Neural crest cell (in vitro differentiated cells): ENCODE measurements at places on chromosomes 13 and 19. TPM values are rescaled to one million over a fixed set of nuclear protein-coding genes. Genes with fewer than 3 reads are reported as not detected.

- no peak for DNase-seq
Observed at GRCh38 chr19:10219678-10220077, 11.5 kb downstream of the S1PR2 start.

DNA sequence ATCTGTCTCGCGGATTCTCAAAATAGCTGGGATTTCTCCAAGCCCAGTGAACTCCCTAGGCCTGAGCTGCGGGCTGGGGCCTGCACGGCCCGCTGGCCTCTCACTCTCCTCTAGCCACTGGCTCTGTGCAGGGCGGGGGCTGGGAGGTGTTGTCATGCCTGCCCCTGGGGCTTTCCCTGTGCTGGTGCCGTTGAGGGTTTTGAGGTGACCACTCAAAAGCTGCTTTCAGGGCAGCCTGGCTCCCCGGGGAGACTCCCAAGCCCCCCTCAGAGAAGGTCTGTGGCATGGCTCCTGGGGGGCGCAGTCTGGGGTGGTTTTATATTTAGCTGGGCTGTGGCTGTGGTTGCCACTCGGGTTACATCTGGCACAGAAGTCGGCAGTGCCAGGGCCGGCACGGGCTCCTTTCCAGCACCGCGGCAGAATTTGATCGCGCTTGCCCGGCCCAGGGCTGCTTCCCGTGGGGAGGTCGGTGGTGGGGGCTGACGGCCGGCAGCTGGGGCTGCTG lies 10.0 kb downstream of the NDUFB7 start:
- no peak for DNase-seq

DNA sequence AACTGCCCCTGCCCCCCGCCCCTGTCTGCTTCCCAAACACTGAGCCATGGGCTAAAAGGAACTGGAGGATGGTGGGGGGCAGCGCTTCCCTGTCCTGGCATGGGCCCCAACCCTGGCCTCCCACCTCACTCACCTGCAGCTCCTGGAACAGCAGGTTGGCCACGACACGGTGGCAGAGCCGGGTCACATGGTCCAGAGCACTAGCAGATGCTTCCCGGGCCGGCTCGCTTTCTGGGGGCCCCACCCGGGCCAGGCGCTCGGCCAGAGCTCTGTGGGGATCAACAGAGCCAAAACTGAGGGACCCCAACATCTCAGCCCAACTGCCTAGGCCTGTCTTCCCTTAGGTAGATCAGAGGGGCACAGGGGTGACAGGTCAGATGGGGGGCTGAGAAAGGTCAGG lies 20.6 kb downstream of the EXOC3L2 start:
- DNase-seq: no peak

GRCh38 chr13:32783067-32783466 lies 196.8 kb downstream of the PDS5B start:
- DNase-seq: no peak

DNA sequence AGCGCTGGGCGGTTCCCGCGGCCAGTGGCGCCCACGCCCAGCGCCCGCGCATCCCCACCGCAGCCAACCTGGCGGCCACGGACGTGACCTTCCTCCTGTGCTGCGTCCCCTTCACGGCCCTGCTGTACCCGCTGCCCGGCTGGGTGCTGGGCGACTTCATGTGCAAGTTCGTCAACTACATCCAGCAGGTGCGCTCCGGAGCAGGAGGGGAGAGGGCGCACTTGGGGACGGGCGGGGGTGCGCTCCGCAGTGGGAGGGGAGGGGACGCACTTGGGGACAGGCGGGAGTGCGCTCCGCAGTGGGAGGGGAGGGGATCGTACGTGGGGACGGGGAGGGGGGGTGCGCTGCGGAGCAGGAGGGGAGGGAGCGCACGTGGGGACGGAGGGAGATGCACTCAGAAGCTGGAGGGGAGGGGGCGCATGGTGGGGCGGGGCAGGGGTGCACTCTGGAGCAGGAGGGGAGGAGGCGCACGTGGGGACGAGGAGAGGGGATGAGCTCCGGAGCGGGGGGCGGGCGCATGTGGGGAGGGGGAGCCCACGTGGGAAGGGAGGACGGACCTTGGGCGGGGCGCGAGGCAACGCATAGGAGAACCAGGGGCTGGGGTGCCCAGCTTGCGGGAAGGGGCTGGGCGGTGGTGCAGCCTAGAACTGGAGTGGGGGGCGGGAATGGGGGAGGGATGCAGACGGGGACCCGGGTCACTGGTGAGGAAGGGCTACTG lies 1.5 kb downstream of the KISS1R start:
- DNase-seq: no peak

DNA sequence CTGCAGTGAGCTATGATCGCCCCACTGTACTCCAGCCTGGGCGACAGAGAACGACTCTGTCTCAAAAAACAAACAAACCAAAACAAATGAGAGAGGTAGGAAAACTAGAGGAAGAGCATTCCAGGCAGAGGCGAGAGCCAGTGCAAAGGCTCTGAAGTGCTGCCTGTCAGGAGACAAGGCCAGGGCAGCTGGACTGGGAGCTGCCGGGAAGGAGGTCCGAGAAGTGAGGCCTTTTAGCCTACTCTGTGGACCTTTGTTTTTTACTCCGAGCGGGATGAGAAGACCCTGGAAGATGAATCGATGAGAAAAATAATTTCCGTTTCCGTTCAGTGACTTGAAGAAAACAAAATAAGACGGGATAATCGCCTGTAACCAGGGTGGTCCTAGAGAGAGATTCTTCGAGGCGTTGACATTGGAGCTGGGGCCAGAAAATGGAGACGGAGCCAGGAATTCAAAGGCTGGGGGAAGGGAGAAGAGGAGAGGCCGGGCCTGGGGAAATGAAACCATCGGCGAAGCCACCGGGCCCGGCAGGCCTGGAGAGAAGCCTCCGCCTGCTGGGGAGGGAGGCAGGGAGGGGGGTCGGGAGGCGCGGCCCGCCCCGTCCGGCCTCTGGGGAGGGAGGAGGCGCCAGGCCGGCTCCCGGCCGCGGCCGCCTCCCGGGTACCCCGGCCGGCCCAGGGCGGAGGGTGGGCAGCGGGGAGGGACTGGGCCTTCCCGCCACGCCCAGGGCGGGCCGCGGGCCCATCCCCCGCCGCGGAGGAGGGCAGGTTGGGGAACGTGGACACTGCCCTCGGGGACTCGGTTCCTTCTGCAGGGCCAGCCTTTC lies 7.8 kb upstream of the SERTAD1 start:
- peak; percentile 50 for DNase-seq

- DNase-seq: no peak
Observed at GRCh38 chr19:3932931-3933810, at the start of gene NMRK2. Gene NMRK2 (plus strand): TSS chr19:3933069. CDS start chr19:3933672, 603 bp downstream.

DNA sequence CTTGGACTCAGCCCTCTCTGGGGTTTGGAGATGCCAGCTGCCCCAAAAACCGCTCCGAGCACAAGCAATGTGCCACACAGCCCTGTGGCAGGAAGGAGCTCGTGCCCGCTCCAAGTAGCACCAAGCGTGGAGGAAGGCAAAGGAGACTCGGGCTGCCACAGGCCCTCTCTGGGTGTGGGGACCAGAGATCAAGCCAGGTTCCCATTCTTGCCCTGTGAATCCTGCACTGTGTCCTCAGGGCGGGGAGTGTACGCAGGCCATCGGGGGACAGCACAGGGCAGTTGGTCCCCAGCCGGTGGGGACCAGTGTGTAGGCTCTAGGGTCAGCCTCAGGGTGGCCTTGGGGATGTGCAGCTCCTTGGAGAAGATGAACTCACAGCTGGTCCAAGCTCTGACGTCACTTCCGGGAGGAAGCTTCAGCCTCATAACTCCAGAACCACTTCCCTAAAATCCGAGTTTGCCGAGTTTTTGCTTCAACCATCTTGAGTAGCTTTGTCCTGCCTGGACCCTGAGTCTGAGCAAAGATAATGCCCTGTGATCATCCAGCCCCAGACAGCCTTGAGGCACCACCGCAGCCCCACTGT lies 9.3 kb upstream of the CPAMD8 start:
- DNase-seq: no peak

- DNase-seq: no peak
Observed at GRCh38 chr19:16509141-16510061, 13.2 kb downstream of the C19orf44 start.

DNA sequence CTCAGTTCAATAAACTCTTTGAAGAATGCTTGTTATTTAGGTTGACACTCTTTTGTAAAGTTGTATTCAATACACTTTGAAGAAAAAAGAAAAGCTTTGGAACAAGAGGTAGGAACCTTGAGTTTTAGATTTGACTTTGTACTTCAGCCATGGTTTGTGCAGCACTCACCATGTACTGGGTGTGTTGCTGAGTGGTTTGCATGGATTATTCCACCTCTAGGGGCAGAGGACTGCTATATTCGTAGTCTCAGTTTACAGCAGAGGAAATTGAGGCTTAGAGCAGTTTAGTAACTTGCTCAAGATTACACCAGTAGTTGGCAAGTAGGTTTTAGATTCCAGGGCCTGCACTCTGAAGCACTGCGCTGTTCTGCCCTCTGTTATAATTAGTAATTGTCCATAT lies 68.8 kb downstream of the DNAJC3 start:
- DNase-seq: no peak

GRCh38 chr19:35754370-35755130 lies 2.3 kb downstream of the HSPB6 start:
- DNase-seq: no peak

- no peak for DNase-seq
Observed at GRCh38 chr19:49820125-49820524, 2.0 kb downstream of the MED25 start.

DNA sequence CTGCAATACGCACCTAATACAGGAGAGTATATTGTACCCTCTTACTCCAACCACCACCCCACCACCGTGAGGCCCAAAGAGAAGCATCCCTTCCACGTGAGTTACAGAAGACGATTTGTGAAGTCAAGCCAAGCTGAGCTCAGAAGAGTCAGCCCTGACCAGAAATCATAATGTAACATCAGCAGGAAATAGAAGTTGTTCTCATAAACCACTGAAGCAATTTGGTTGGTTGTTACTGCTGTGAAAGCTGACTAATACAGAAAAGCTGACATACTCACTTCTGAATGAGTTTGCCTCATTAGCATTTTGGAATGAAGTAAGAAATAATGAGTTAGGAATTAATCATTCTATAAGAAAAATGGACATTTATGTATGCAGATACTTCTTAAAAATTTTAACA lies 749.4 kb upstream of the SLC10A2 start:
- DNase-seq: no peak

DNA sequence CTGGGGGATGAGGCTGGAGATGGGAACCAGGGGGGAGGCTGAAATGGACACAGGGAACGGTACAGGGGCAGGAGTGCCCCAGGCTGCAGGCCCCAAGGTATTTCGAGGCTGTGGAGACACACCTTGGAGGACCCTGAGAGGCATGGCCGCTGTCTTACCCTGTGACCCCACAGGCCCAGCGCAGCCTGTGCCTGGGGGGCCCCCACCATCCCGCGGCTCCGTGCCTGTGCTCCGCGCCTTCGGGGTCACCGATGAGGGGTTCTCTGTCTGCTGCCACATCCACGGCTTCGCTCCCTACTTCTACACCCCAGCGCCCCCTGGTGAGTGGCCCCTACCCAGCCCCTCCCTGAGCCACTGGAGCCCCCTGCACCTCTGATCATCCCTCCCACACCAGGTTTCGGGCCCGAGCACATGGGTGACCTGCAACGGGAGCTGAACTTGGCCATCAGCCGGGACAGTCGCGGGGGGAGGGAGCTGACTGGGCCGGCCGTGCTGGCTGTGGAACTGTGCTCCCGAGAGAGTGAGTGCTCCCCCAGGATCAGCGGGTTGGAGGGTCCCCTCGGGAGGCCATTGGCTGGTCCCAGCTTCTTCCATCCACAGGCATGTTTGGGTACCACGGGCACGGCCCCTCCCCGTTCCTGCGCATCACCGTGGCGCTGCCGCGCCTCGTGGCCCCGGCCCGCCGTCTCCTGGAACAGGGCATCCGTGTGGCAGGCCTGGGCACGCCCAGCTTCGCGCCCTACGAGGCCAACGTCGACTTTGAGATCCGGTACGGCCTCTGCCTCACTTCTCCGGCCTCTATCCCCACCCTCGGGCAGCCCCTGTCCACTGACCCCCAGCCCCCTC lies 16.9 kb upstream of the SPIB start:
- no peak for DNase-seq

GRCh38 chr19:1265615-1266128 lies 3.5 kb upstream of the CIRBP start:
- DNase-seq: no peak

DNA sequence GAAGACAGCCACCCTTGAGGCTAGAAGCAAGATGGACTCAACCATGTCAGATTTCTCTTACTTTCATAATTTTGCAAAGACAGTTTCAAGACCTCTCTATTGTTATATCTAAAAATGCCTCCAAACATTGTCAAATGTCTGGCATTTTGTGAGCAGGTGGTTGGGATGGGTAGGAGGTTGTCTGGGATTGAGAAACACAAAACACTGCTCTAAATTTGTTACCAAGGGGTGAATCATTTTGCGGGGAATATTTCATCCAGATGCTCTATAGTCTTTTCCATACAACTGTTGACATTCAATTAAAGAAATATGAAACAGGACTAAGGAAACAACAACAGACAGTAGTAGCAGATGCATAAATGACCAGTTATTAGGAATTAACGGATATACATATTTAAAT lies 208.2 kb downstream of the ITGBL1 start:
- DNase-seq: no peak

- DNase-seq: no peak
Observed at GRCh38 chr13:47220453-47221140, 323.7 kb upstream of the HTR2A start.

DNA sequence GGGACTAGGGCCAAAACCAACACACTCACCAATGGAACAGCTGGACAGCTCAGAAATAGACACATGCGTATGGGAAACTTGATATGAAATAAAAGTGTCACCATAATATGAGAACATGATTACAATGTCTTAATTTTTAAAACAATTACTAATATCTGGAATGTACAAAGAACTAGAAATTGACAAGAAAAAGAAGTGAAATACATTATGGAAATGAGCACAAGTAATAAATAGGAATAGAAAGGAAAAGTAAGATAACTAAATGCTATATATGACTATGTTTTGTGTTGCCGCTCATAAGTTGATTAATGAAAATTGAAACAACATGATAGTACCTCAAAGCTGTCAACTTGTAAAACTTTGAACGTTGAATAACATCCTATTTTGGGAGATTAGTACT lies 801.1 kb downstream of the SLITRK5 start:
- DNase-seq: no peak

GRCh38 chr19:58407658-58408151 lies 744 bp upstream of the ZNF584 start:
- no peak for DNase-seq

The C19orf38 gene
- not detected in 2 replicates for total RNA-seq

The SSC5D gene
- total RNA-seq: 1.3 and 1.5 TPM in 2 replicates

The OVOL3 gene
- total RNA-seq: not detected in 2 replicates

The LIM2 gene
- not detected in 2 replicates for total RNA-seq

The MZF1 gene
- 40.5 and 43.3 TPM in 2 replicates for total RNA-seq
